ENCODE measurements at places on chromosomes 5 and 9.

- H3K4me1 ChIP-seq = peaks cover 46% of the 10 kb centered on the region
- H3K27me3 ChIP-seq = no peaks in the 10 kb centered on the region
- H3K27ac ChIP-seq = peak overlapping the region; percentile 19
- no peaks in the 10 kb centered on the region for H3K36me3 ChIP-seq
- H3K4me3 ChIP-seq = no peak overlapping the region
Observed at GRCh38 chr5:73694089-73694488, 68.1 kb downstream of the ARHGEF28 start.

DNA sequence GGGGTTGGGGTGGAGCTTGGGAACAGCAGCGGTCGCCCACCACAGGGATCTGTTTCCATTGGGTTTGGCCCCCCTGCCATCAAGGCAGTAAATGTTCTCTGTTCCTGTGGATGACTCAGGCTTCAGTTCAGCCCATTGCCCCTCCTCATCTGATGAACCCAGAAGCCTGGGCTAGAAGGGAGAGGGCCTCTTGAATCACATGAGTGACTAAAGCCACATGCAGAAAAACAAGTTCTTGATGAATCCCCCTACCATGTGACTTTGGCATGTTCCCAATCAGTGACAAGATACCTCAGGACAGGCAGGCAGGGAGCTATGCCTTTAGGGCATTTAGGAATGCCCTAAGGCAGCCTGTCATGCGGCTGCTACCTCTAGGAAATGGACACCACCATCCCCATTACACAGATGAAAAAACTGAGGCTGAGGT, 2.5 kb downstream of the SH3PXD2B start:
- DNase-seq = peak; percentile 90
- H3K27ac ChIP-seq = peak overlapping the region; percentile 97
- H3K4me3 ChIP-seq = peak overlapping the region; percentile 12

- H3K27me3 ChIP-seq = no peaks in the 10 kb centered on the region
- H3K4me3 ChIP-seq = no peak overlapping the region
- H3K4me1 ChIP-seq = peaks cover 9% of the 10 kb centered on the region
- no peaks in the 10 kb centered on the region for H3K36me3 ChIP-seq
- H3K27ac ChIP-seq = no peak overlapping the region
- DNase-seq = peak; percentile 55
Observed at GRCh38 chr9:33884856-33885701, 68.1 kb downstream of the UBE2R2 start.

DNA sequence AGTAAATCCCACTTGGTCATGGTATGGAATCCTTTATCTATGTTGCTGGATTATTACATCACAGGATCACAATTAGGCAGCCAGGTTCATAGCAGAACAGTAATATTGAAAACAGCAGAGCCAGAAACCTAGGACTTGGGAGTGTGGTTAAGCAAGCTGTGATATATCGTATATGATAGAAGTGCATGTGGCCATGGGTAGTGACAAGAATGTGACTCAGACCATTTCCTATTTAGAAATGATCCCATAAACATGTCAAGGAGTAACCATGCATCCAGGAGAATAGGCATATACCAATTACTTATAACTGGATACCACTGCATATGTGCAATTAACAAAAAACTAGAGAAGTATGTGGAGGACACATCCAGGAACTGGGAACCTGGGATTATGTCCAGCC, 31.2 kb downstream of the AMBP start:
- H3K4me1 ChIP-seq = no peaks in the 10 kb centered on the region
- no peaks in the 10 kb centered on the region for H3K27me3 ChIP-seq
- no peak overlapping the region for H3K27ac ChIP-seq
- no peak for DNase-seq

GRCh38 chr5:761059-761771, 23.3 kb downstream of the ZDHHC11B start:
- H3K36me3 ChIP-seq = no peaks in the 10 kb centered on the region
- peak; percentile 42 for DNase-seq
- no peaks in the 10 kb centered on the region for H3K27me3 ChIP-seq
- no peak overlapping the region for H3K4me3 ChIP-seq
- no peak overlapping the region for H3K27ac ChIP-seq

DNA sequence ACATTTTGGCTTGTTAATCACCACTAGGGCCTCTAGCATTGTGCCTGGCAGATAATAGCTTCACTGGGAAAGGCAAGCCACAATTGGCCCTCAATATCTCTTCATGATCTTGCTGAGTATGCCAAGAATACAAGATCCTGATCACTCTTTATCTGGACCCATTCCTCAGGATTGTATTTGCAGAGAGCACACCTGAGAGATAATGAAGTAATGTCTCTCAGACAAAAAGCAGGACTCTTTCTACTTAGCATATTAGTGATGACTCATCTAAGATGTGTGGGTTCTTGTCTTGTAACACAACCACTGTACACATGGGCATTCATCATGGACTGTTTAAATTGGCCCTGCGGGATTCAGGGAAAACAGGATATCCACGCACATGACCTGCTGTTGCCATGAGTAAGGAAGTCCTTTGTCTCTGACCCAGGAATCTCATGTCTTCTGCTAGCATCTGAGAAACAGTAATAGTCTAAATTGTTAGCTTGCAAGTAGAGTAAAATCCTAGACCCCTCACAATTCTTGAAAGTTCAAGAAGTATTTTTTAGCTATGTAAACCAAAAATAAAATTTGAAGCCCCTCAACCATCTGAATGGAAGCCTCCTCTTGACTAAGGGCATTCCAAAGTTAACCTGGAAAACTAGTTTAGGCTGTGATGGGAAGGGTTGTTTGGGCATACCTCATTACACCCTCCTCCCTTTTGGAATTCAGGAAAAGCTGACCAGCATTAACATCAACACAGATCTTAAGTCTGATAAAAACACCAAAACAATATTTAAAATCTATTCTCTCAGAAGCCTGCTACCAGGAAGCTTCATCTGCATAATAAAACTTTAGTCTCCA, 28.0 kb upstream of the NFIL3 start:
- DNase-seq = no peak

DNA sequence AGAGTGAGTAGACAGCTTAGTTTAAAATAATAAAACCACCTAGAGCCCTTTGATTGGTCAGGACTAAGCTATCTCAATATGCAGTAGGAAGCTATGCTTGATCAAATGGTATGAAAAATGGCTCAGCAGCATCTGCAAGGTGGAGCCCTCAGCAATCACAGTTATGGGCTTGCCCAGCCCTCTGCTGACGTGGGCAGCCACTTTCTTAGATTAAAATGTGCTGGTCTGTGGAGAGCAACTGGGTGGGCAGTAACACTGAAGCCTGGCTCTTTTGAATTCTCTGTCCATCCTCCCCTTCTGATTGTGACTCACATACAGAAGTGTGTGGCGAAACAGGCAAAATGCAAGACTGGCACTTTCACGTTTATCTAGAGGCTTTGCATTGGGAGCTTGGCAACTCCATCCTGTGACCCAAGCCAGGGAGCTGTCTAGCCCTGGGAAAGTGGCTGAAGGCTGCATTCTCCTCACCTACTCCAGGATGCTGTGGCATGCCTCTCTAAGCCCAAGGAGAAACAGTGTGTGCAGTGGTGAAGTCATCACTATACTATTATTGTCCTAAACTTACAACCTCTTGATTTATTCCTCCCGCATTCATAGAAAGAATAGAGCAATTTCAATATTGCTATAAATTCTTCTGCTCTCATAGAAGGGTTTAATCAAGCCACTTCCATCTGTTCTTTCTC, 61.1 kb downstream of the MED10 start:
- no peaks in the 10 kb centered on the region for H3K4me1 ChIP-seq
- DNase-seq = no peak
- H3K4me3 ChIP-seq = no peak overlapping the region
- no peaks in the 10 kb centered on the region for H3K36me3 ChIP-seq
- no peak overlapping the region for H3K27ac ChIP-seq

DNA sequence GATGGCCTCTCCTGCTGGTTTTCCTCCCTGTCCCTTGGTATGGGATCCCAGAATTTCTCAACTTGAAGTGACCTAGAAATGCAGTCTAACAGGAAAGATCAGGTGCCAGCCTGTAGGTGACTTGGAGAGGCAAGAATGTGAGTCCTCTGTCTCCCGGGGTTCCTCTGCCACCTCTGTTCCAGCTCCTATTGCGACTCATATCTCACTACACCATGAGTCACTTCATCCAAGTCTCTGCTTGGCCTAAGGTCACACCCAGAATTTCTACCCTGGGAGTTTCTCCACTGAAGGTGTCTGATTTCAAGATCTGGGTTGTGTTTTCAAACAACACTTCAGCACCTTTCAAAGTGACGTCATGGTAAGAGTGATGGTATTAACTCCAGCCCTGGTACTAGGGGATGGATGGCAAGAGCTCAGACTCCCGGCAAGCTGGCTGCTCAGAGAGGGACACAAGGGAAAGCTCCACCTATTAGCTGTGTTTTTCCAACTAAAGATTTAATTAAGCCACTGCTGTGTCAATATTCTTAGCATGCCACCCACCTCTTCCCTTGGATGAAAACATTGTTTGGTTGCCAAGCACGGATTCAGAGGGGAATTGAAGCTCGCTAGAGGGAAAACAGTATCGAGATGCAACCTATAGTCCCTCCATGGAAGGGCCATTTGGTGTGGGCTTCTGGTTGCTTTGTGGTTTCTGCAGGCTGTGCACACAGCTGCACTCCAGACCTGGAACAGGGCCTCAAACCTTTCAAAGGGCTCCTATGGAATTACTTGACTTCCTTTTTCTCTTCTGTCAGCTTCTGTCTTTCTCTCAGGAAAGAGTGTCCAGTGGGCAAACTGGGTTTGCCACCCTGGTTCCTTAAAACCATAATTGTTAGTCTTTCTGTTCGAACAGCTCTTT, 205.7 kb downstream of the GAS1 start:
- H3K27ac ChIP-seq = no peak overlapping the region
- no peaks in the 10 kb centered on the region for H3K36me3 ChIP-seq
- no peak overlapping the region for H3K4me3 ChIP-seq
- no peaks in the 10 kb centered on the region for H3K27me3 ChIP-seq
- DNase-seq = no peak

All from adrenal gland (tissue), 19 donors.